ENCODE measurements at places on chromosomes 5 and 9.

- DNase-seq = peak; percentile 41
Observed at GRCh38 chr5:43396762-43397304, 15.4 kb downstream of the CCL28 start.

- no peak for DNase-seq
Observed at GRCh38 chr5:66169534-66169933, 25.4 kb downstream of the SREK1 start.

DNA sequence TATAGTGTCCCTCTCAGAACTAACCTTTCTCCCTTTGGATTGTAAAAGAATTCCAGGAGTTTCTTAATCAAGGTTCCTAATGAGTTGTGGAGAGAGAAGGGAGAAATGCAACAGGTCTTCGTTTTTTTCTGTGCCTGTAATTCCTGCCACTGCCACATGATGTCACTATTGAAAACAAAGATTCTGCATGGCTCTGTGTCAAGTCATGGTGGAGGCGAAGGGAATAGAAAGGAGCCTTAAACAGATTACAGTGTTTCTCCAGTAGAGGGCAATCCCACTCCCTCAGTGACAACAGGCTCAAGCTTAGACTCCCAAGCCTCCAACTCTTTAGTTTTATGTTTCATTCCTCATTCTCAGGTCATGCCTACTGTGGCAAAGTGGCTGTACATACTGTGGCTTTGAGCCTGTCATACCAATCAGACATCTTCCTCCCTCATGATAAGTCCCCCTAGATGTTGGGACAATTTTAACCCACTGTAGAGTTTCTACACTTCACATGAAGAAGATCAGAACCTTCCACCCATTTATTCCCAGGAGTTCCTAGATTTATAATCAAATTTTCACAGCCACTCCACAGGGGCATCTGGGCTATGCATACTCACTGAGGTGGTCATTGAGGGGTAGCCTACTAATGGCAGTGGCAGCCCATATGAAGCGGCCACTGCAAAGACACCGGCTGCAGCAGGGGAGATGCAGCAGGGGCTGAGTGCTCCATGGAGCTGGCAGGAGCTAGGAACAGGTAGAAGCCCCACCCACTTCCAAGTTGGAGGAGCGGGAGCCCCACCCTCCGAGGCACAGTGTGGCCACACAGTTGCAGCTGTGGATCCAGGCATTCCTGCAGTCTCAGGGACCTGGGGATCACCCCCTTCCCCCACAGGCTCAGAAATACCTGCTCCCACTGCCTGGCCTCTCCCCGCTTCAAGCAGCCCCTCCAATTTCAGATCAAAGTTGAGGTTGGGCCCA, 97.4 kb upstream of the TRIM32 start:
- no peak for DNase-seq

GRCh38 chr5:42235837-42236236, 187.4 kb upstream of the GHR start:
- no peak for DNase-seq

GRCh38 chr5:133062276-133062675, 10.5 kb downstream of the HSPA4 start:
- no peak for DNase-seq

GRCh38 chr9:122403381-122404000, 32.7 kb downstream of the PTGS1 start:
- no peak for DNase-seq

DNA sequence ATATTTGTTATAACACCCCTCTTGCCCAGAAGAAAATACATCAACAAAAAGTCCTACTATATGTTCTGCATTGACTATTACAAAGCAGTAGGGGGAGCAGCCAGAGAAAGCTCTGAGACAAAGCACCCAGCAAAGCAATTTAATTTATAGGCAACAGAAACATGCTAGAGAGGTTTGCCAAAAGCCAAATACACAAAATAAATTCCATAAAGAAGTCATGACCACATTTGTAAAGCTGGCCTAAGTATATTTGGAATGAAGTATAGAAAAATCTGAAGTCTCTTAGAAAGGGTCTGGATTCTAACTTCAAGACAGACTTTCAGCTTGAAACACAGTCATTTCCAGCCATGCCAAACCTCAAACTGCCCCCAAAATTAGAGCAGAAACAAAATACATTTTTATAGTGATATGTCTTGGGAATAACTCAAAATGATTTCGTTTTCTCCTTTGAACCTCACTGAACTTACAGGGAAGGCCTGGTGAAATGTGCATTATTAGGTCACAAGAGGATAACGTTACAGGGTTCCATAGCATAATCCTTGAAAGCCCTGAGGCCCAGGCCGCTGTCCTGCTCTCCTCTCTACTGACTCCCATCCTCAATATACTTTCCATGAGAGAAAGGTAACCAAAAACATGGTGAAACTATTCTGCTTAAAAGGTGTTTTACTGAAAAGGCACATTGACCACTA, 451.8 kb downstream of the RAB3C start:
- DNase-seq = no peak

DNA sequence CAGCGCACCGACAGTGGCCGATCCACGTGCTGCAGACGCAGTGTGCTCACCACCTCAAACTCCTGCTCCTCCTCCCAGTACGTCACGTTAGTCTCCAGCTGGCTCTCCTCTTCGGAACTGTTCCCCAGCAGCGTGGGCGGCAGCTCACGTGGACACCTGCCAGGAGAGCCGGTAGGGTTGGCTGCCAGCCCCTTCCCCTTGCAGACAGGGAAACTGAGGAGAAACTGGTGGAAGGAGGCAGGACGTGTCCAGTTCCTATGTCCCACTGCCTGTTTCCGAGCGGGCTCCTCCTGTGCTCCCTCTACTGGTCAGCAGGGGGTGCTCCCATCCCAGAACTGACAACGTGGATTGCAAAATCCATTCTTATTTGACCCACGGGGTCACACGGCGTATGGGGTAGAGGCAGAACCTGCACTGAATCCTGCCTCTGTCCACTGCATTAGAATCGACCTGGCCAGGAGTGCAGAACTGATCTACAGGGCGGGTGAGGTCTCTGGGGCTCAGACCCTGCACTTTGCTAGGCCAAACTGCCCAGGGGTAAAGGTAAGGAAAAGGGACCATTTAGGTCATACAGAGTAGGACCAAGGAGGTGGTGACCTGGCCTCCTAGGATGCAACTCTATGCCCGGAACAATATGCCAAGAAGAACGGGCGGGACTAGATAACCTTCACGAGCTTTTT, 25.7 kb downstream of the PDGFRB start:
- DNase-seq = peak; percentile 18

- DNase-seq = no peak
Observed at GRCh38 chr5:100694100-100694499, 158.9 kb downstream of the FAM174A start.

DNA sequence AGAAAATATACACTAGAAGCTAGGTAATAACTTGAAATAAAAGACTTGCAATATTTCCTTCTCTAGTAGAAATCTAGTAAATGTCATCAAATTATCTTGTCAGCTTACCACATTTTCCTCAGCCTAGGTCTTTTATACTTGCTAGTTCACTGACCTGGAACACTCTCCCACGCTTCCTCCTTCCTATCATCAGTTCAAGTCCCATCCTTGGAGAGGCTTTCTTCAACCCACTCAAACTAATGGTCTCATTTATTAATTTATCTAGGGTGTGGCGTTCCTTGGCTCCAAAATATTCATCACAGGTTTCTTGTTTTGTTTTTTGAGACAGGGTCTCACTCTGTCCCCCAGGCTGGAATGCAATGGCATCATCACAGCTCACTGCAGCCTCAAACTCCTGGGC, 2.9 kb downstream of the FAM13B start:
- DNase-seq = no peak

DNA sequence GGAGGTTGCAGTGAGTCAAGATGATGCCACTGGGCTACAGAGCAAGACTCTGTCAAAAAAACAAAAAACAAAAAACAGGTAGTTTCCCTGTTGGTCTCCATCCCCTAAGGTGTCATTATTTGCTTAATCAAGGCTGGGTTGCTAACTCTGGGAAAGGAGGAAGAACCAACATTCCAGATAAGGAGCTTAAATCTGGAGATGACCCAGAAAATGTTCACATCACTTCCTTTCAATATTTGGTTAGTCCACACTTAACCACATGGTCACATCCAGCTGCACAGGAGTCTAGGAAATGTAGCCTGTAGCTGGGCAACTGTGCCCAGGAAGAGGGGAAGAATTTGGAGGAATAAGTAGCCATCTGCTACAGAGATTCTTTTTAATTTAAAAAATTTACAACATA, 25.9 kb upstream of the MEGF9 start:
- DNase-seq = no peak

DNA sequence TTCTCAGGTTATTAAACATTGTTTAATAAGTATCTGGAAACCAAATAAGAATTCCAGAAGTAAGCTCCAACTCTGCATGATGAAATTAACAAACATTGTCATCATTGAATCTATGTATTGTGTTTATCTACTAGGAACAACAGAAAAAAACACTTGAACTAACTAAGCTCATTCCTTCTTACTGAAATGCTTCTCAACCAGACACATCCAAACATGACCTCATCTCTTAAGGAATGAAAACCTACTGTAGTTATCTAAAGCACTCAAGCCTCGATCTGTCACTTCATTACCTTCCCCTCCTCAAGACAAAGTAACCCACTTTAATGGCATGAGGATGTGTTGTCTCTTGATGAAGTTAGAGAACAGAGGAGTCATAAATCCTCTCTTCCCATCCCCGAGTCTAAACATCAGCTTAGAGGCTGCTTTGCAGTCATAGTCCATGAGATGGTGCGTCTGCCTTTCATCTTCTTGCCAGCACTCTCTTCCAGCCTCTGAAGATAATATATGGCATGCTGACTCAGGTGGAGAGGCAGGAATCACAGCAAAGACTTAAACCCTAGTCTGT, 86.5 kb downstream of the CEMIP2 start:
- no peak for DNase-seq

DNA sequence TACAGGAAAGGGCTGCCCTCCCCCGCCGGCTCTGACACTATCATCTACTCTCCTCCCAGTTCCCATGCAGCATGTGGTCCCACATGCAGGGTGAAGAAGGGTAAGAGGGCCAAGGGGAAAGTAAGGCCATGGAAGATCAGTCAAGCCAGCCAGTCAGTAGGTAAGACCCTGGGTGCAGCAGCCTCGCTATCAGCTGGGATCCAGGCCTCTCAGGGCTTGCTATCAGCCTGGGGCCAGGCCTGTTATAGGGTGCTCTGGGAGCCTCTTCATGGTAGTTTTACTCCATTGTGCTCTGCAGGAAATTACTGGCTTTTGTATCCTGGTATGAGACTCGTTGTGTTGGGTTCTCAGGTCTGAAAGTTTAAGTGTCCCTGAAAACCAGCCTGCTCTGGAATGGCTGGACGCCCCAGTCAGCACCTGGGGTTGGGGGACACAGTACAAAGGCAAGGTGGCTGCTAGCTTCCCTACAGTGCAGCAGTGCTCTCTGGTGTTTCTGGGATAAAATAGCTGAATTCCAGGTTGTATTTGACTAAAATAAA, 21.4 kb downstream of the SLC22A4 start:
- no peak for DNase-seq

DNA sequence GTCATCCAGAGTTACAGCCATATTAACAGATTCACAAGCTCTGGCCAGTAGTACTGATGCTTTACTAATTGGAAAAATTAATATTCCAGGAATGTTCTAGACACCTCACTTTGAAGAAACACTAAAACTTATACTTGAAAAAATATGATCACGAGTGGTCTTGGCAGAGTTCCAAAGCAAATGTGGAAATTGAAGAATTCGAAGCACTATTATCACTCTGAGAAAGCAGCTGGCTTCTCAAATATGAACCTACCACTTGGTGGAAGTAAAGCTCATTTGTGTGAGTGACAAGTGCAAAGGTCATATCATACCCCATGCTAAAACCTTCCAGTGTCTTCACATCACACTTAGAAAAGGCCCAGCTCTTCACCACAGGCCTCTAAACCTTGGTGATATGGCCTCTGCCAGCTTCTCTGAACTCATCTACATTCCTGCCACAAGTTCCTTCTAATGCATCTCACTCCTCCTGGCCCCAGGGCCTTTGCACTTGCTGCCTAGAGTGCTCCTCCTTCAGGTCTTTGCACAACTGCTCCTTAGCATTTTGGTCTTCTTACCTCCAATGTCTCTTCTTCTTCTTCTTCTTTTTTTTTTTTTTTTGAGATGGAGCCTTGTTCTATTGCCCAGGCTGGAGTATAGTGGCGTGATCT, 175.7 kb upstream of the SMIM23 start:
- no peak for DNase-seq

DNA sequence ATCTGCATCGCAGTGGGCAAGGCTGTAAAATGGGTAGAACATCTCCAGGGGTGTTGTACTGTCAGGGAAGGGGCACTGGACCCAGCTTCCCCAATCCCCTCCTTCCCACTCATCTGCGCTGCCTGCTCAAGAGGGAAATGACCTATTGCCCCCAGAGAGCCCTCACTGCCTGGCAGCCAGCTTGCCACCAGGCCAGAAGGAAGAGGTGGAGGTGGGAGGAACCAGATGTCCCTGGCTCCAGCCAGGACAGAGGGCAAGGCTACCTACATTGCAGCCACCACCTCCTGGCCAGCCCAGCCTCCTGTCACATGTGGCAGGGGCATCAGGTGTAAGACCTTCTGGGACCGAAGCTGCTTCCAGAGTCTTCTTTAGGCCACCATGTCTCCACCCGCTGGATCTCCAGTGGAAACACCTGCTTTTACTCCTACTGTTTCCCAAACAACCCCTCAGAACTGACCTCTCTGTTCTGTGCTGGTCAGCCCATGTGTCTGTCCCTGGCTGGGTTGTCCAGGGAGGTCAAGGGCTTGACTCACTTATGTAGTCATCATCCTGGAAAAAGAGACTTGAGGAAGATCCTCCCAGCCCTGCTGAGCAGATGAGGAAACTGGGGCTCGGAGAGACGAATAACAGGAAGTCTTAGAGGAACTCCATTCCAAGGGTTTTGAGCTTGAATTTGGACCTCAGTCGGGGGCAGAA, 42.3 kb downstream of the JADE2 start:
- no peak for DNase-seq

GRCh38 chr5:88553136-88553875, 284.7 kb upstream of the TMEM161B start:
- no peak for DNase-seq

DNA sequence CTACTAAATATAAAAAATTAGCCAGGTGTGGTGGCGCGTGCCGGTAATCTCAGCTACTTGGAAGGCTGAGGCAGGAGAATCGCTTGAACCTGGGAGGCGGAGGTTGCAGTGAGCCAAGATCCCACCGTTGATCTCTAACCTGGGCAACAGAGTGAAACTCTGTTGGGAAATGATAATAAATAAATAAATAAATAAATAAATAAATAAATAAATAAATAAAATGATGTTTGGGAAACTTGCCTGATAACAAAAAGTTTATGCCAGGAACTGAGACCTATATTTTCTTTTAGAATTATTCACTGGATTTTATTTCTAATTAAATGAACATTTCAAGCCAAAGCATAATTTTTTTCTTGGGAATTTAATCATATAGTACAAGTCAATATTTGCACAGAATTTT, 189.3 kb upstream of the CTNND2 start:
- DNase-seq = no peak

All from stimulated activated CD4-positive, alpha-beta T cell treated with anti-CD3 and anti-CD28 coated beads, Interleukin-12 subunit alpha, Interleukin-12 subunit beta, amount 100 ng/mL, for 48 hours (primary cell).